ENCODE measurements at places on chromosomes 16 and 17.

- DNase-seq: no peak
These were observed 5.4 kb downstream of the TNP2 start for GRCh38 chr16:11263737-11264136.

GRCh38 chr16:85836706-85837582, 37.4 kb downstream of the COX4I1 start:
- no peak for DNase-seq

DNA sequence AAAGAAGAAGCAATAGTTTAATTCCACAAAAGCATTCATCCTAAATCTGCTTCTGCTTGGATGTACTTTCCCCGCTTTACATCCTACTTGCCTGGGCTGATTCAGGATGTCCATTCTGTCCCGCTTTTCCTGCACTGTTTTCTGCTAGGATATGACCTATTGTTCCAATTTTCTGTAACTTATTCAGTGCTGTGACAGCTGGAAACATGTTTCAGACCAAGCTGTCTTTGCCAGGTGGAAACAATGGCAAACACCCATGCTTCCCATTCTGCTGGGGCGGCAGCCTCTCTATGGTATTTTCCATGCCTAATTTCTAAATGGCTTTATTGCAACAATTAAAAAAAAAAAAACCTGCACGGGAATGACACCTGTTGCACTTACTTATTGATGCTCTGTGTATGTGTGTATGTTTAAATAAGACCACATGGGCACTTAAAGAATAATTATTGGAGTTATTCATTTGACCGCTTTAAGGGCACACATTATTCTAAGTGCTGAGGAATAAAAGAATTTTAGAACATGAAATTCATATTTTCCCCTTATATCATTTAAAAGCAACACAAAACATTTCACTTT, 21.0 kb downstream of the COQ7 start:
- DNase-seq: no peak

DNA sequence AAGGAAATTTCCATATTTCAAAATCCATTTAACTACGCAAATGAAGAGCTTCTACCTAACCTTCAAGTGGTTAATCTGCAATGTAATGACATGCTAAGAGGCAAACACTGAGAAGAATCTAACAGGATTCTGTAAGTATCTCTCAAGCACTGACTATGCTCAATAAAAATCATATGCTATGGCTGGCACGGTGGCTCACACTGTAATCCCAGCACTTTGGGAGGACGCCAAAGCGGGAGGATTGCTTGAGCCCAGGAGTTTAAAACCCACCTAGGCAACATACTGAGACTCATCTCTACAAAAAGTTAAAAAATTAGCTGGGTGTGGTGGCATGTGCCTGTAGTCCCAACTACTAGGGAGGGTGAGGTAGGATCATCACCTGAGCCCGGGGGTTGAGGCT, 32.7 kb downstream of the GNA13 start:
- DNase-seq: no peak

- no peak for DNase-seq
These were observed 1.6 kb downstream of the CYGB start for GRCh38 chr17:76535788-76536510.

- DNase-seq: no peak
These were observed 13.9 kb downstream of the C16orf96 start for GRCh38 chr16:4570086-4570485.

DNA sequence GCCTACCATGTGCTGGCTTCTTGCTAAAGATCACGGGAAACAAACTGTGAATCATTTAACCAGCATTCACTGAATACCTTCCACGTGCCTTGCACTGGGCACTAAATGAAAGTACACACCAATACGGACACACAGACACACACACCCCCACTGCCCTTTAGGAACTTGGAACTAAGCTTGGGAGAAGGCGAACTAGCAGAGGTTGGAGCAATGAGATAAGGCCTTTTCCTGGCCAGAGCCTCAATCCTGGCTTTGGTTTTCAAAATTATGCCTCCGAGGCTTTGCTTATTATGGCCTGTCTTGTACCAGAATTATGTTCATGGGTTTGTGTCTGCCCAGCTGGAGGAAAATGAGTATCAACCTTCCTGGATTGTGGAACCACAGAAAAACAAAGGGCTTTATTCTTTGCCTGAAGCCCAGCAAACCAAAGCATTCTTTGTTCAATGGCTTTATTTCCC, 32.3 kb downstream of the CPPED1 start:
- no peak for DNase-seq

DNA sequence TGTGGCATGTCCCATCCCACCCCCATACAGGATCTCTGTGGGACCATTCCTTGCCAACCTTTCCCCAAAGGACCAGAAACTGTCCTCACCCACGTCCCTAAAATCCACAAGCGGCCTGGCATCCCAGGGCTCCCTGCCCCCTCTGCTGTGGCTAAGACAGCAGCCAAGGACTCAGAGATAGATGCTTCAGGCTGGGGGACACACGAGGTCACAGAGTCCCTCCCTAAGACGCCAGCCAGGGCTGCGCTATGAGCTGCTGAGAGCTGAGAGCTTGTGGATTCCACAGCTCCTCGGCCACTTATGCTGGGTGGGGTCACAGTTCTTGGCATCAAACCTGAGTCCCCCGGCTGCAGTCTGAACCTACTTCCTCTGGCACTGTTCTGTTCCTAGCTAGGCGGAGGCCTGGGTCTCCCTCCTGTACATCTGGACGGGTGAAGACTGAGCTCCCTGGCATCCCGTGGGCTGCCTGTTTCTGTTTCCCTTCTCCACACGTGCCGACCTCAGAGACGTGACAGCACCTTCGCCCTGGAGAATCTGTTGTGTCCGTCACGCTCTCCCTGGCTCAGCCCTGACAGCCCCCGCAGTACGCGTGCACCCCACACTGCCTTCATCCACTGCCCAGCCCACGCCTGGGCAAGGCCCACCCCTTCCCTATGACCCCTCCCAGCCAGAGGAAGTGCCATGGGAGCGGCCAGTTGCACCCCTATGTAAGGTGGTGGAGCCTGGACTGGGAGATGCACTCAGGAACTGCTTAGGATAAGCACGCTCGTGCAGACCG, 61.2 kb downstream of the ENGASE start:
- DNase-seq: no peak

DNA sequence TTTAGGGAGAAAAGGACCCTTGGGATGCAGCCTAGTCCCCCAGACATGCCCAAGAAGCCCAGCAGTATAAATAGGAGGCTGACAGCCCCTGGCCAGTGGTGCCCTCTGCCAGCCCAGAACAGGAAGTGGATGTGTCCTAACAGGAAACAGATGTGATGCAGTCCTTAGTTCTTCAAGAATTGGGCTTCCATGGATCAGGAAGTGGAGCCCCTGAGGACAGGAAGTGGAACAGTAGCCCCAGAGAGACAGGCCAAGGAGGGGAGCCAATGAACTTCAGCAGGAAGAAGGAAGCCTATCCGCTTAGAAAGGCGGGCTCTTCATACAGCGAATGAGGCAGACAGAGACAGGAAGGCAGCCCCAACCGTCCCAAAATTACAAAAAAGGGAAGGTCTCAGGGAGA, 7.2 kb downstream of the CTF1 start:
- no peak for DNase-seq

- DNase-seq: no peak
These were observed 112.5 kb upstream of the SOX9 start for GRCh38 chr17:72008236-72008876.

DNA sequence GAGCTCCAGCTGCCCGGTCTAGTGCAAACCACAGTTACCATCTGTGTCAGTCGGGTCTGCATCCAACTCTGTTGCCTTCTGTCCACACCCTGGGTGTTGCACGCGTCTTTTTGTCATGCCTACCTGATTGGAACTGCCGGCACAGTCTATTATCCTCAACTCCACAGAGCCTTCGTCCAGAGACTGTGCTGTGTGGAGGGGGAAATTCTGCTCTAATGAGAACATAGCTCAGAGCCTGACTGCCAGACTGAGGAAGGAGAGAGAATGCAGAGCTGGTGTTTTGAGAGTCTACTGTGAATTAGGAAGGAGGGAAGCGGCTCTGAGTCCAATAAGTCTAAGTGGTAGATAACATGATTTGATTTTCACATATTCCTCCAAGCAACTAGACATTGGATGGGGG, 68.3 kb upstream of the GPR139 start:
- no peak for DNase-seq

- DNase-seq: peak; percentile 53
These were observed 72.2 kb upstream of the TRAP1 start for GRCh38 chr16:3789375-3790099.

- DNase-seq: no peak
These were observed 234.6 kb downstream of the CPPED1 start for GRCh38 chr16:12569061-12569460.

DNA sequence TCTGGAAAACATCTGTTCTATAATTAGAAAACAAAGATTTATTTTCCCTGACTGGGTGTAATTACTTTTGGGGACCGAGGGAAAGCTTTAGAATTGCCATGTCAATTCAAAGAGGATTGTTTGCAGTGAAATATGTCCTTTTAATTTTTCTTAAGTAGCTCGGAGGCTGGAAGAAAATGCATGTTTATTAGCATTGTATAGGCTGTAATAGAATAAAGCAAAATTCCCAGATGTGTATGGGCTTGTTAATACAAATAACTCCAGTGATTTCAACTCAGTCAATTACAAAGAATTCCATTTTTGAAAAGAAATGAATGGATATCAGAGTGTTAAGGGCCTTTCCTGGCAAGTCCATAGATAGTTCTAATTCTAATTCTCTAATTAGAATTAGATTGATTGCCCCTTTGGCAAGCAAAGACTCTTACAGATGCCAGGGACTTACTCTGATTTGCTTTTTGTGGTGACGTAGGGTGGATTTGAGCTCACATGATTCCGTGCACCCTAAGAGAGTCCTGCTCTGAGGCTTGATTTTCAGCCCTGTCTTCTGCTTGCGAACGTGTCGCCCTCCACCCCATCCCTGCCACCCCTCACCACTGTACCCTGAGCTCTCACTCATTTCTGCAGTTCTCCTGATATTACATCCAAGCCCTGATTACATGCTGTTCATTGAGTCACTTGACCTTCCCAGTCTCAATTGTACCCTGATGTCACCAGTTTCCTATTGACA, 70.0 kb upstream of the FAM20A start:
- no peak for DNase-seq

DNA sequence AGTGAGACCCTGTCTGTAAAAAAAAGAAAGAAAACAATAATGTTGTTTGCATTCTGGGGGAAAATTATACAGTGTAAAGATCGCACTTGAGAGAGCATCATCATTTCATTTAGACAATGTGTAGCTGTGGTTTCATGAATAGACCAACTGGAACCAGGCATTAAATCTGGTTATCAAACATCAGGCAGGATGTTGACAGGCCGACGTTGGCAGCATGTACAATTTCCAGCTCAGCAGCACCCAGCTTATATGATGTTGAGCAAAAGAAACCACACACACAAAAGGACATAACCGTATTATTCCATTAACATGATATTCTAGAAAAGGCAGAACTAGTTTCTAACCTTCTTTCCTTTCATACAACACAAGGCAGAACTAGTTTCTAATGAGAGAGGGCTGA, 5.8 kb downstream of the MARVELD3 start:
- DNase-seq: no peak

DNA sequence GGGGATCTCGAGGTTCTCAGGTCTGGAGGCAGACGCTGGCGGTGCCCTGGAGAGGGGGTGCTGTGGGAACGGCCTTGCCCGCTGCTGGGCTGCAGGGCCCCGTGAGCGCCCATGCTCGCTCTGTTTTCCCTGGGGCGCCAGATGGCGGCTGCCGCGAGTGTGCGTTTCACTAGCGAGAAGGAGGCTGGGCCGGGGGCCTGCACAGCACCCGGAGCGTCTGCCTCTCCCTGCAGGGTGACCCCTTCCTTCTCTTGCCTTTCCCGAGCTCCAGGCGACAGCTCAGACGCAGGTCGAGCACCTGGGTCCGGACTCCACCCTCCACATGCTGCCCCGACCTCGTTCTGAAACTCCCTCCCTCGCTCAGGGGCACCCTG, 2.7 kb downstream of the TELO2 start:
- no peak for DNase-seq

GRCh38 chr17:77186141-77186604, 45.4 kb downstream of the SEC14L1 start:
- DNase-seq: no peak

DNA sequence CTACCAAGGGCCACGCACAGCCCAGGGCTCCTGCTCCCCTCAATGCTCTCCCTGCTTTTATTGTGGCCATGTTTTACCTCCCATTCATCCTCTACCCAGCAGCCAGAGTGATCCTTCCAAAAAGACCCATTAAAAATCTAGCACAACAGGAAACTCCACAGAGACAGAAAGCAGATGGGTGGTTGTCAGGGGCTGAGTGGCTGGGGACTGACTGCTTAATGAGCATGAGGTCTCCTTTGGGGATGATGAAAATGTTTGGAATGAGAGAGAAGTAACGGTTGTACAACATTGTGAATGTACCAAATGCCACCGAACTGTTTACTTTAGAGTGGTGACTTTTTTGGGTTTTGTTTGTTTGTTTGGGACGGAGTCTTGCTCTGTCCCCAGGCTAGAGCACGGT, 107.4 kb downstream of the GAS7 start:
- no peak for DNase-seq

- DNase-seq: no peak
These were observed 15.3 kb downstream of the DLG4 start for GRCh38 chr17:7204336-7204735.

- DNase-seq: no peak
These were observed 478.0 kb downstream of the SLC39A11 start for GRCh38 chr17:72614476-72614870.

GRCh38 chr16:2603165-2604015, 65.6 kb downstream of the PDPK1 start:
- peak; percentile 86 for DNase-seq

DNA sequence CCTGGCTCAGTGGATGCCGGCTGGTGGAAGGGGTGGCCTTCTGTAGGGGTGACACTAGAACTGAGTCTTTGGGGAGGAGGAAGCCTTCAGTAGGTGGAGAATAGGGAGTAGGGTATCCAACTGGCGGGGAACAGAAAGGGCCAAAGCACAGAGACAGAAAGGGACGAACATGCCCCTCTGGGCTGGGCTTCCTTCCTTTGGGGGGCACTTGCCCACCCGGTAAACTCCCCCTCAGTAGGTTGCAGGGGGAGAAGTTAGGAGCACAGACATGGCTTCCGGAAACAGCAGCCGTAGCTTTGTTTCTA, 774 bp downstream of the ENGASE start:
- no peak for DNase-seq

- no peak for DNase-seq
These were observed 7.8 kb upstream of the EFTUD2 start for GRCh38 chr17:44906763-44907728.

GRCh38 chr17:6052926-6053325, 17.3 kb upstream of the WSCD1 start:
- DNase-seq: no peak

GRCh38 chr17:66817750-66818149, 17.2 kb upstream of the CACNG5 start:
- DNase-seq: no peak

DNA sequence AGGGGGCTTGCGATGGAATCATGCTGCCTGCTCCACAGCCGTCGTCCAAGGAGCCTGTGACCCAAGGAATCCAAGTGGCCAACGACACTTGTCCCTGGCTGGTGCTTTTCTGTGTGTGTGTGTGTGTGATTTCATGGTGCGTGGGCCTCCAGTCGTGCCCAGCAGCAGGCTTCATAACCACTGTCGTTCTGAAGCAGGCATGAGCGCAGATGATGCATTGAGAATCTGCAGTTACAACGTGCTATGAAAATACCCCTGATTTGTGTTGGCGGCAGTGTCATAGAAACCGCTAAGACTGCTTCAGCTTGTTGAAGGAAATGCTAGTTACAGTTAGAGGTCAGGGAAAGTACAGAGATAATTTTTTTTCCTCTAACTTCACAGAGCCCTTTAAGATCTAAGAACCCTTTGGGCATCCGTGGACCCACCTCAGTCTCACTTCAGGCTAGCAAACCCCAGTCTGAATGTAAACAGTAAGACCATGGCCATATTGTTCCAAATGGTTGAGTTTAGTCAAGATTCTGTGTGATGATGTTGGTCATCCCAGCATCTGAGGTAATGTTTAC, 15.6 kb downstream of the C16orf90 start:
- DNase-seq: no peak
